ENCODE measurements at places on chromosomes 3 and 15. TPM values are rescaled to one million over a fixed set of nuclear protein-coding genes. Genes with fewer than 3 reads are reported as not detected.

- no peak for DNase-seq
Observed at GRCh38 chr3:122074621-122075265, 19.6 kb downstream of the CD86 start.

DNA sequence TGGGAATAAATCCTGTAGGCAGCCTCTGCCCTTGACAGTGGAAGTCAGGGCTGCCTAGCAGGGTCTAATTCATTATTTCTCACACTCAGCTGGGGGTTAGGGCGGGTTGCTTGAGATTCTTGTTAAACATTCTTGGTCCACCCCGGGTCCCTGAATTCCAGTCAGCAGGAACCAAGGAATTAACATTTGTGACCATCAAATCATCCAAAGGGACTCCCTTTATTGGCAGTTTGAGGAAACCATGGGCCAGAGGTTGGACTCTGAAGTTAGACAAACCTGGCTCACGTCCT, 122.8 kb downstream of the EEFSEC start:
- DNase-seq: no peak

GRCh38 chr15:89125088-89125826, 37.0 kb downstream of the ABHD2 start:
- DNase-seq: no peak

CFAP91 gene
- not detected for total RNA-seq

DNA sequence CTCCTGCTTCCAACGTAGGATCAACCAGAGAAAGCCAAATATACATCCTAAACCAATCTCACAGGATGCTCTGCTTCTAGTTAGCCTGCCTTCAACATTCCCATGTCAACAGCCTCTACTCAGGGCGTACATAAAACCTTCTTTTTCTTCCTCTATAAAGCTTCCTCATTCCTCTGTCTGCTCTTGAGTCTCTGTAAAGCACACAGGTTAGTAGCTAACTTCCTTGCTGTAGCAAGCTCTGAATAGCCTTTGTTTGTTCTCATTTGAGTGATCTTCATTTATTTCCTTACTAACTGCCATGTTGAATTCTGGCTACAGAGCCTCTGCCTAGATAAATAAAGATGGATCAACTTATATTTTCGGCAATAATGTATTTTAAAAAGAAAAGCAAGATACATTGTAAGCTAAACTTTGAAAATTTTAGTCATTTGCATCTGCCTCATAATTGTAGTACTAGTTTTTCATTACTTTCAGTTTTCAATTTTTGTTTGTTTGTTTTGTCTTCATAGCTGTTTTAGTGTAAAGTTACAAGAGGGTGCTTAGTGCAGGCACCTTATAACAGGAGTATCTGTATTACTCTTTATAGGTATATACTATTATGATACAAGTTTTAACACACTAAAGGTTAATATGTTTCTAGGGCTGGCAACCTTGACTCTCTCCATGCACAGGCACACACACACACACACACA, 498.2 kb downstream of the PYDC2 start:
- DNase-seq: no peak

- DNase-seq: no peak
Observed at GRCh38 chr15:58524247-58524646, 92.5 kb downstream of the LIPC start.

DNA sequence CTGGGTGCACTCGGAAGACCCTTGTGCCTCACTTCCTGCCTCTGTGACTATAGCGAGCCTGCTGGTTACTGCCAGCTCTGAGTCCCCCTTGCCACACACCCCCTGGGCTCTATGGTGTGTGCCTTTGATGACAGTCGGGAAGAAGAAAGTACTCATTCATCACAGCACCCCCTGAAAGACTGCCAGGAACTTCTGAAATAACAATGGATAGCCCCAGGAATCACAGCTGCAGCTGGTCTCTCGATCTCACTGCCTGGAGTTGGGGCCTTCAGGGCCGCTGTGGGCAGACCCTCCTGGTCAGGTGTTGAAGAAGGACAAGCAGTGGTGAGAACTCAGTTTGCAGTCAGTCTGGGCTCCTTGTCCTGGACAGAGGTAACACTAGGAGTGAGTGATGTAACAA, 9.8 kb upstream of the RPP14 start:
- DNase-seq: no peak
